ENCODE measurements at places on chromosomes 16 and 17.

GRCh38 chr17:16924696-16925440 is 47.0 kb downstream of the TNFRSF13B start:
- no peak for DNase-seq

GRCh38 chr17:45981306-45981705 is 17.7 kb upstream of the STH start:
- no peak for DNase-seq

- no peak for DNase-seq
Observed at GRCh38 chr16:57263541-57264351, 18.7 kb downstream of the ARL2BP start.

GRCh38 chr17:55672585-55673501 is 49.8 kb downstream of the TMEM100 start:
- no peak for DNase-seq

GRCh38 chr17:48553826-48554225 is 8.9 kb upstream of the HOXB2 start:
- no peak for DNase-seq

GRCh38 chr17:69434164-69434579 is 19.7 kb downstream of the MAP2K6 start:
- no peak for DNase-seq

- DNase-seq = no peak
Observed at GRCh38 chr16:82741073-82741615, 114.4 kb downstream of the CDH13 start.

DNA sequence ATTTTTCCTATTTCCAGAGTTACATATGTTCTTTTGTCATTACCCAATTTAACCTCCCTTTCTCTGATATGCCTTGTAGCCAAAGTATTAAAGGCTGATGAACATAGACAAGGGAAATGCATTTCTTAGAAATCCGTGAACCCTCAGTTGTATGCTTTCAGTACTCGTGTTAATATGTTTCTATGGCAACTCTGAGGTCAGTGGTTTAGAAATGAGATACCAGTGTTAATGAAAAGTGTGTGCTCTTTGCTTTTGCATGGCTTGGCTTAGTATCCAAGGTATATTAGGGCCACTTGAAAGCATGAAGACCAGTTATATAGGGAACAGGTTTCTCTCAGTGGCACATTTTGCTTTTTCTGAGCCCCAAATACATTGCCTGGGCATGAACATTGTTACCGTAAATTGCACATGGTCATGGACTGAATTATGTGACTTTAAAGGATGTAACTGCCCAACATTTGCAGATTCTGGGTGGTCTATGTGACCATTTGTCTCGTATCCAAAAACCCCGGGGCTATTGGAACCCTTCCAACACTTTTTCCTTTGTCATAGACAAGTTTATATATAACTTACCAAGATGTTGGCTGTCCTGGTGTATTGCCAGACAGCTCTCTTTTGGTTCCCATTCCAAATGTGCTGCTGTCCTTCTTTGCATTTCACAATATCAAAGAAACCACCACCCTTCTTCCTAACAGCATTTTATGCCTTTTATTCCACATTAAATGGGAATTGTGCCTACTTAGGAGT is 17.5 kb downstream of the ABHD15 start:
- DNase-seq = no peak

- DNase-seq = no peak
Observed at GRCh38 chr16:53832896-53833544, 129.1 kb downstream of the FTO start.

GRCh38 chr17:43341715-43342588 is 56.8 kb upstream of the ARL4D start:
- no peak for DNase-seq

DNA sequence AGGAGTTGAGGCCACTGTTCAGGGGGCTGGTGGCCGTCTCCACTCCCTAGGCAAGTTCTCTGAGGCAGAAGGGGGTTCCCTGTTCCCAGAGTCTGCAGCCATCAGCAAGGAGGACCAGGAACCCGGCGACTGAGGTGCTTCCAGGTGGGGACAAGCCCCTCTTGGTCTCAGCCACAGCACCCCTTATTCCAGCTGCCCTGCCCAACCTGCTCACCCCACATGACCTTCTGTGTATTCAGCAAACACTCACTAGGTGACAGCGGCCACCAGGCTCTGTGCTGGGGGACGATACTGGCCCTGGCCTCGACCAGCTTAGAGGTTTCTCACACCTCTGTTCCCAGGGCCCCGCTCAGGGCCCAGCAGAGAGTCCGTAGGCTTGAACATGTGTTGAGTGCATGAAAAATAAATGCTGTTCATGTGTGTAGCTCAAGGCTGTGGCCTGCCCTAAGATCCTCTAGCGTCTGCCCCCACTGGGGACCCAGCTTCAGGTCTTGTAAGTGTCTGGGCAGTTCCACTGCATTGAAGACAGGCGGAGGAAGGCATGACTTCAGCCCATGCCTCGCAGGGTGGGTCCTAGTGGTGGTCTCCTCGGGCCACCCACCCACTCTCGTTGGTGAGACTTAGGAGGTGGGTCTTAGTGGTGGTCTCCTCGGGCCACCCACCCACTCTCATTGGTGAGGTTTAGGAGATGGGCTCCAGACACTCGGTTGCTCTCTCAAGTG is 44.2 kb downstream of the NT5M start:
- no peak for DNase-seq

- peak; percentile 61 for DNase-seq
Observed at GRCh38 chr17:80426671-80427326, 11.8 kb downstream of the ENDOV start.

- no peak for DNase-seq
Observed at GRCh38 chr16:106623-107324, 28.7 kb downstream of the MPG start.

DNA sequence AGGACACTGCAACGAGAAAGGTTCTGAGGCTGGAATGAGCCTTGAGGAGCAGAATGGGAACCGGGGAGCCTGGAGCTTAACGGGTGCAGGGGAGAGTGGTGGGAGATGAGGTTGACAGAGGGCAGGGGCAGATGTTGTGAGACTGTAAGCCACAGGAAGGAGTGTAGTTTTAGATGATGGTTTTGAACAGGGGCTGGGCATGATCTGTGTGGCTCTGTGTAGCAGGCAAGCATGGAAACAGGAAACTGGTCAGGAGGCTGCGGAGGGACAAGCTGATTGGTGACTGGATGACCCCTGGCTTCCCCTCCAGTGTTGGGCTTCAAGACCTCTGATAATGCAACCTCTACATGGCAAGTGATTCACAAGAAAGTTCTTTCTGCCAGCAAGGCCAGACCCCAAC is 1.4 kb upstream of the CNGB1 start:
- no peak for DNase-seq

GRCh38 chr16:84370723-84371552 is 2.6 kb downstream of the ATP2C2 start:
- no peak for DNase-seq

- DNase-seq = no peak
Observed at GRCh38 chr17:76371656-76372628, 12.5 kb upstream of the SPHK1 start.

DNA sequence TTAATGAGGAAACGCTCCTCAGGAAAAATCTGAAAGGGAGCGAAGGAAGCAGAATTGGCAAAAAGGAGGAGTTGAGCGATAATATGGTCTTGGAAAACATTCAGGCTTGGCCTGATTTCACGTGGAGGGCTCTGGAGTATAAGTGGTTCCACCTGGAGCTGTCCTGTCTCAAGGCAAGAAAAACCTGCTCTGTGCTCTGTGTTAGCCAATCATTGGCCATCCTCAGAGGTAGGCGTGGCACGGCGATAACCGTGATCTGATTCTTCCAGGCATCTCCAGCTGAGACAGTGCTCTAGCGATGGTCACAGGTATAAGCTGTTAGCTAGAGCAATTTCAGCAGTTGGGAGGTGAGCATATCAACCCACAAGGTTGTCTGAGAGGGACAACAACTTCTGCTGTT is 450.5 kb upstream of the MAF start:
- no peak for DNase-seq

GRCh38 chr16:59170099-59170712 is 436.1 kb upstream of the GOT2 start:
- no peak for DNase-seq

DNA sequence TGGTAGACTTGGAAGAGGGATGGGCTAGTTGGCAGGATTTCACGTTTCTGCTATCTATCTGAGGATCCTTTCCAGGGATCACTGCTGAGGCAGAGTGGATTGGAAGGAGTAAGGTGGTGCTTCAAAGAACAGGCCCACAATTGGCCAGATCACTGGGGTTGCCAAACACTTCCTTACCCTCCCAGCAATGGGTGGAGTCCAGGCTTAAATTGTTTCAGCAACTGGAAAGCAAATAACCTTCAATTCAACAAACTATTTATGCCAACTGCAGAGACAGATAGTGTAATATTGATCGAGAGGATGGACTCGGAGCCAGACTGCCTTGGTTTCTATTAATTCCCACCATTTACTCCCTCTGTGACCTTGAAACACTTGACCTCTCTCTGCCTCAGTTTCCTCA is 2.1 kb downstream of the ARRB2 start:
- DNase-seq = no peak

GRCh38 chr16:30721606-30722005 is 22.6 kb downstream of the SRCAP start:
- no peak for DNase-seq

GRCh38 chr16:57638381-57638780 is 10.0 kb downstream of the ADGRG1 start:
- DNase-seq = no peak

- DNase-seq = no peak
Observed at GRCh38 chr17:32261417-32261736, 4.3 kb upstream of the RHBDL3 start.

GRCh38 chr17:17575360-17576251 is 15.9 kb downstream of the PEMT start:
- no peak for DNase-seq

DNA sequence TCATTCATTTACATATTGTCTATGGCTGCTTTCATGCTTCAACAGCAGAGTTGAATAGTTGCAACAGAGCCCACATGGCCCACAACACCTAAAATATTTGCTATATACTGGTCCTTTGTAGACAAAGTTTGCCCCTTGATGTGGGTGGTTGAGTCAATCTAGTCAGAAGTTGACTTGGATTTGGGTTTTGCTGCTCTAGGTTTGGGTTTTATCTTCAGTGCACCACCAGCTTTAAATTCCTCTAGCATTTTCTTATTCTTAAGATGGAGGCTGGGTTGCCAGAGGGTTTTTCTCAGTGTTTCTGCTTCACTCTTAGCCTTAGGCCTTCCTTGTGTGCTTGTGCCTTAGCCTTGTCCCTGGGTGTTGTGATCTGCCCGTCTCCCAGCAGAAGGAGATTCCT is 51.0 kb downstream of the CCDC182 start:
- DNase-seq = no peak

DNA sequence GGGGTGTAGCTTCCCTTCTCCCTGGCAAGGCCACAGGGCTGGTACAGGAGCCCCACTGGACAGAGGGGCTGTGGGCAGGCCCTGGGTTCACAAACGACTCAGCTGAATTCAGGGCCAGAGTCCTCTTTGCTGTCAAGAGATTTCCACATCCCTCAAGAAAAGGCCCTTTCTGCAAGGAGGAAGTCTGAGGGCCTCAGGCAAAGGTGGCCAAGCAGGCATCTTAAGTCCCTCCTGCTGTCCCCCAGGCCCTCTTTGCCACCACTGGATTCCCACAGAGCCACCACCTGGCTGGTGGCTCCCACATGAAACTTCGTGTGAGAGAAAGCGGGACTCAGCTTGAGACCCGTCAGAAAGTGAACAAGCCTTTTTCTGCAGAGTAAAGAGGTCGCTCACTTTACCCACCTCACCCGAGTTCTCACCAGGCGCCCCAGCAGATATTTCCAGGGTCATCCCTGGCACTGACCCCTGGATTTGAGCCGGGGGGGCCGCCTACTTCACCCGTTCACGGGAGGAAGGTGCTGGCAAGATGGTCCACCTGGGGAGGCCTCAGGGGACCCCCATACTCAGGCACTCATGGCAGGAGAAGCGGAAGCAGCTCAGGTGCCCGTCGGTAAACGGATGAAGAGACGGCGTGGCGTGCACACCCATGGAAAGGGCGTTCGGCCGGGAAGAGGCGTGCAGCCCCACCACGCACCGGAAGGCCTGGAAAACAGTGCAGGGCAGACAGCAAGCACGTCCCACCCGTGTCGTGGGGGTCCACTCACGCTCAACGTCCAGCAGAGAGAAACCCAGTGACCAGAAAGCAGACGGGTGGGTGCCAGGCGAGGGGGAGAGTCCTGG is 3.6 kb downstream of the RNF166 start:
- no peak for DNase-seq

DNA sequence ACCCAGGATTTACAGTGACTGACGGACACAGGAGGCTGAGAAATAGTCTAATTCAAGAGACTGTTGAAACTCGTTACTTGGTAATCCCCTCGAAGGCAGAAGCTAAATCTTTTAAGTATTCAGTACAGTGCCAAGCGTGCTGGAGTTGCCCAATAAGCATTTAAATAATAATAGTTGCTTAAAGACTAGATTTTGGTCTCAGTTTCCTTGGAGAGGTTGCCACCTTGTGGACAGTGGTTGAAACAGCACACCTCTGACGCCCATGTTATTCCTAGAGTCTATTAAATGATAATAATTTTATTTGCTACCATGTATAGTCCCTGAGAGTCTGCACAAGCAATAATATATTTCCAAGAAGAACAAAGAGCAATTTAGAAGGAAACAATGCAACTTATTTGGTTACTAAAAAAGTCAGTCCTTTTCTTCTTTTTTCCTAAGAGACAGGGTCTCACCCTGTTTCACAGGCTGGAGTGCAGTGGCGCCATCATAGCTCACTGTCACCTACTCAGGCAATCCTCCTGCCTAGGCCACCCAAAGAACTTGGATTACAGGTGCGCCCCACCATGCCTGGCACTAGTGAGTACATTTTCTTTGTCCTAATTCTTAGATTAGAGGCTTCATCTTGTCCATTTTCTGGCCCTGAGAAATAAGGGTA is 138.0 kb upstream of the NUDT7 start:
- no peak for DNase-seq

DNA sequence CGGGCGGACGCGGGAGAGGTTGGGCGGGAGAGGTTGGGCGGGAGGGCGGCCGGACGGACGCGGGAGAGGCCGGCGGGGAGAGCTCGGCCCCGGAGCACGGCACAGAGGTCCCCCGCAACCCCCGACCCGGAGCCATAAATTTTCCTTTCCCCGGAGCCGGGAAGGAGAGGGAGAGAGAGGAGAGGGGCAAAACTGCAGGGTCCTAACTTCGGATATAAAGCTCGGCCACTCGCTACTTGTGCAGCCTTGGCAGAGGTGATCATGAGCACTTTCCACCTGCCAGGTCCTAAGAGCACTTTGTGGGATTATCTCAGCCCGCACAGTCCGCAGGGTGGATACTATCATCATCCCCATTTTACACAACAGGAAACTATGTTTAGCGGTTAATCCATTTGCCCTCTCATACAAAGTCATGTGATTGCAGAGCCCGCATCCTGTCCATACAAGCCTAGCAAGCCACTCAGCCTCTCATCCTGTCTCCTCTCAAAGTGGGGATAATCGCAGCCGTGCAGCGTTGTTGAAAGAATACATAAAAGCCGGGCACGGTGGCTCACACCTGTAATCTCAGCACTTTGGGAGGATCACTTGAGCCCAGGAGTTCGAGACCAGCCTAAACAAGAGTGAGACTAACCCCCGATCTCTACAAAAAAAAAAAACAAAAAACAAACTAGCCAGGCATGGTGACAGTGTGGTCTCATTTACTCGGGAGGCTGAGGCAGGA is 780 bp upstream of the DCAKD start:
- DNase-seq = no peak

- DNase-seq = no peak
Observed at GRCh38 chr17:78822552-78822951, 18.1 kb downstream of the USP36 start.
